ENCODE measurements at places on chromosomes 5 and 9.

GRCh38 chr9:23438299-23438907, 387.6 kb downstream of the ELAVL2 start:
- no peak for DNase-seq

DNA sequence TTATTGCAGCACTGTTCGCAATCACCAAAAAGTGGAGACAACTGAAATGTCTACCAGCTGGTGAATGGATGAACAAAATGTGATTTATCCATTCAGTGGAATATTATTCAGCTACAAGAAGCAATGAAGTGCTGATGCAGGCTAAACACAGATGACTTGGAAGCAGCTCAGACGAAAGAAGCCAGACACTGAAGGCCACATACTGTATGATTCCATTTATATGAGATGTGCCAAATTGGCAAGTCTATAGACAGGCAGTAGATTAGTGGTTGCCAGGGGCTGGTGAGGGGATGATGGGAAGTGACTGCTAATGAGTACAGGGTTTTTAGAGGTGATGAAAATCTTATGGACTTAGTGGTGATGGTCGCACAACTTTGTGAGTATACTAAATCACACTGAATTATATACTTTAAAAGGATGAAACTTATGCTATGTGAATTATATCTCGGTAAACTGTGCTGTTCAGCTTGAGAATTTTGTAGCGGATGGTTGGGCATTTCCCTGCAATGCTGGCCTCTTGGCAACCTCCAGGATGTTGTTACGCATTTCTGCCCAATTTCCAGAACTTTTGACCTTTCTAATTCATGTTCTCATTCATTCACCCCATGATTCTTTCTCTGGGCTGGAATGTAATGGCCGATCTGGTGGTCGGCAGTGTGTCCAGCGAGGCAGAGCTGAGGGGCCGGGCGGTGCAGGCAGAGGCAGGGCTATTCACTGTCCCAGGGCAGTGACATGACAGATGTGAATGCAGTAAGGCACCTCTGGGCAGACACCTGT, 22.0 kb upstream of the WNK2 start:
- peak; percentile 9 for DNase-seq

GRCh38 chr5:176296-176823, 14.9 kb upstream of the LRRC14B start:
- no peak for DNase-seq

GRCh38 chr5:35188031-35188457, 42.2 kb downstream of the PRLR start:
- no peak for DNase-seq

GRCh38 chr9:91433180-91433579, 9.5 kb upstream of the NFIL3 start:
- peak; percentile 93 for DNase-seq

DNA sequence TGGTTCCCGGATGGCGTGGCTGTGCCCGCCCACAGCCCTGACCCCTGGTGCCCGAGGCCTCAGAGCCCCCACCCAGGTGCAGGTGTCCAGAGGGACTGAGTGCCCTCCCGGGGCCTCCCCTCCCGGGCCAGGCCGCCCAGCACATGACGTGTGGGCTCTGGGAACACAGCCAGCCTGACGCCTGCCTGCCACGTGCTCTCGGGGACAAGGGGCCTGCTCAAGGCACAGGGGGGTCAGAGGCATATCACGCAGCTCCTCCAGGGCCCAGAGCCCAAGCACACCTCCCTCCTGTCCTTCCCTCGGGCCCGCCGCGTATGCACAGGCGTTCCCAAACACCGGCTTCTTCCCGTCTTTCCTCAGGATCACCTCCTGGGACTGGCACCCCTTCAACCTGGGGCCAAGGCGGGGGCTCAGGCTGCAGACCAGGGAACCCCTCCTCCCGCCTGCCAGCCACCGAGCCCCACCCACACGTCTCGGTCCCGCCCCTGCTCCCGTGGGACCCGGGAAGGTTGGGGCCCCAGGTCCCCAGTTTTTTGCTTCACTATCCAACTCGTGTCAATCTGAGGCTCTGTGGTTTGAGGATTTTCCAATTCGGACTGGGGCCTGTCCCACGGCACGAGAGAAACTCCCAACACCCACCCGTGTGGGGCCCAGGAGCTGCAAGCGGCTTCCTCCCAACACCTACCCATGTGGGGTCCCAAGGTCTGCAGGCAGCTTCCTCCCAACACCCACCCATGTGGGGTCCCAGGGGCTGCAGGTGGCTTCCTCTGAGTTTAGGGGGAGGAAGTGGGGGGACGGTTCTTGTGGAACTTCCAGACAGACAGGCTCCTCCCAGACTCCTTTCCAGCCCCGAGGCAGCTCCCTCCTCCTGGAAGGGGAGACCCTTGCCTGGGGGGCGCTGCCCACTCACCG, 1.5 kb downstream of the LCN10 start:
- DNase-seq = no peak

DNA sequence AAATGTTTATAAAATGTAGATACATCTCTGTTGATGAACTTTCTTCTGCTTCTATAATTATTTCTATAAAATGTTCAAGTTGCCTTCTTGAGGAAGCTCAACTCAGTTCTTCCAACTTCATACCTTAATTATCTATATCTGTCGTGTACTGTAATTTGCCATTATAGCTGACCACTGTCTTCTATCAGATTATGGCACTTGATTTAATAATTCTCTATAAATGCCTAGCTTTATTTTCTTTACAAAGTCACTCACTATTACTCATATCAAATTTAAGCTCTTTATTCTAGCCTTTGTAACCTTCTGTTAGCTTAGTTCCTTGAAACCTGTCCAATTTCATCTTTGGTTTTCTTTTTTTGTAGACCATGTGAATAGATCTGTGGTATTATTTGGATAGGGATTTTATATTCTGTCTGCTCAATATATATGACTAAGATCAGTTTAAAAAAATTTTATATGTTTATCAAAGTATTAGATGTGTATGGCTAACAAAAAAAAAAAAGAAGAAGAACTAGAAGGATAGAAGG, 39.5 kb downstream of the SMC5 start:
- DNase-seq = no peak

GRCh38 chr5:69414885-69415583, at the start of gene MARVELD2:
Gene MARVELD2, plus strand, starts transcription at chr5:69415116. Its CDS starts 4,270 bp downstream, at chr5:69419386.
- peak; percentile 39 for DNase-seq

GRCh38 chr5:99020698-99021048, 91.9 kb upstream of the CHD1 start:
- DNase-seq = no peak

DNA sequence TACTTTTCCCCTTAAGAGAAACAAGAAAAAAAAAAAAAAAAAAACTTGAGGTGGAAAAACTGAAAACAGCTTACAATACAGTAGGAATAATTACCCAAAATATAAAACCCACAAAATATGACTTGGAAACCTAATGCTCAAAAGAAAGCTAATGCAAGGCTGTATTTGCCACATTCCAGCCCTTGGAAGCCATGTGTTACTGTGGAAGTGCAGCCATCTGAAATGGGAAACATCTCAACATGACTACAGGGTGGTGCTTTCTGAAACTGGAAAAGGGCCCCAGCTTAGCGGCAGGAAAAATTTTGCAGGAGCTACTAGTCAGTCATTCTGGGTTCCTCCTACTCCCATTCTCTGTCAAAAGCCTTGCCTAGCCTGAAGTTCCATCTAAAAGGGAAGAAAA, 20.4 kb downstream of the CDK5RAP2 start:
- DNase-seq = peak; percentile 67
